ENCODE measurements at places on chromosomes 1 and 21. TPM values are rescaled to one million over a fixed set of nuclear protein-coding genes. Genes with fewer than 3 reads are reported as not detected.

DNA sequence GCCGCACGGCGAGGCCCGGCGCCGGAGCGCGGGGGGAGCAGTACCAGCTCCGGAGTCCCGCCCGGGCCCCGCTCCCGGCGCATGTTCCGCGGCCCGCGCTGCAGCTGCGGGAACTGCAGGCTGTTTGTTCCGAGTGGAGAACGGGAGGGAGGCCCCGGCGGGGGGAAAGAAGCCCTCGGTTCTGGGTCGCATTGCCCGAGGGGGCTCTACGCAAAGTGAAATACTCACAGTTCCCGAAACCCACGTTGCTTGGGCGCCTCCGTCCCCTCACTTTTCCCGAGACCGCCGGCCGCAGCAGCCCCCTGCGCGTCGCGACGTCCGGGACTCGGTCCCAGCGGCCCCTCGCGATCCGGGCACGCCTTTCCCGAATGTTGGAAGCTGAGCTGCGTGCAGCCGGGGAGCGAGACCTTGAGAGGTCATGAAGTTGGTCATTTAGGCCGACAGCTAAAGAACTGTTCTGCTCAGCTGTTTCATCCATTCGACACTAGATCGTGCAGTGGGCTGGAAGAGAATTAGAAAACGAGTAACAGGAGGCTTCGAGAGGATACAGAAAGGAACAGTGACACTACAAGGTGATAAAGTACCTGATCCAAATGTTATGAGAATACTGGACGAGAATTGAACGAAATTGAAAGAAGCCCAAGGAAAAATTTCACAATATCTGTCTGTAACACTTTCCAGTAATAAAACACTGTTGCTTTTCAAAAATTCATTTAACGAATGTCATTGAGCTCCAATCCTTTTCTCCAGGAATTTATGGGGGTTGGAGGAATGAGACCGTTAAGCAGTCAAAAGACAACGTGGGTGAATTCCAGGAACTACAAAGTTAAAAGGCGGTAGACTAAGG lies 657 bp upstream of the LIN9 start:
- peak overlapping the region; percentile 52 for H3K27ac ChIP-seq
- no peaks in the 10 kb centered on the region for H3K36me3 ChIP-seq
- H3K4me1 ChIP-seq = peaks cover 6% of the 10 kb centered on the region
- peak overlapping the region; percentile 65 for H3K4me3 ChIP-seq
- peaks cover 8% of the 10 kb centered on the region for H3K27me3 ChIP-seq

GRCh38 chr1:97379387-97380075 lies 541.3 kb downstream of the DPYD start:
- DNase-seq = no peak
- no peak overlapping the region for H3K4me3 ChIP-seq
- H3K36me3 ChIP-seq = peaks cover 28% of the 10 kb centered on the region

DNA sequence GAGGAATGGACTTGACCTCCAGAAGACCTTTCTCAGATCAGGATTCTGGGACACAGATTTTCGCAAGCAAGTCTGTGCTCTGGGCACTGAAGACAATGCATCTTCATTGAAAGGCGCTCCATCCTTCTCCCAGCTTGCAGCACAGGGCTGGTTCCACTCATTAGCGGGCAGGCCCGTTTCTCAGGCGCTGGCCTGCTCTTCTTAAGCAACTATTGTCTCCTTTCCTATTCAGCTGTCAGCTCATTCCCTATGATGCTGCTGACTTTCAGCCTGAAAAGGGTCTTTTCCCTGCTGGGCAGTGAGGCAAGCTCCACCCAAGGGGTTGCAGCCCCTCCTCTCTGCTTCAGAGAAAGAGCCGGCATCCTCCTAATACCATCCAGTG lies 91.9 kb upstream of the PLXNA2 start:
- no peaks in the 10 kb centered on the region for H3K36me3 ChIP-seq
- H3K27ac ChIP-seq = no peak overlapping the region
- DNase-seq = no peak
- no peak overlapping the region for H3K4me3 ChIP-seq
- peaks cover 18% of the 10 kb centered on the region for H3K27me3 ChIP-seq

DNA sequence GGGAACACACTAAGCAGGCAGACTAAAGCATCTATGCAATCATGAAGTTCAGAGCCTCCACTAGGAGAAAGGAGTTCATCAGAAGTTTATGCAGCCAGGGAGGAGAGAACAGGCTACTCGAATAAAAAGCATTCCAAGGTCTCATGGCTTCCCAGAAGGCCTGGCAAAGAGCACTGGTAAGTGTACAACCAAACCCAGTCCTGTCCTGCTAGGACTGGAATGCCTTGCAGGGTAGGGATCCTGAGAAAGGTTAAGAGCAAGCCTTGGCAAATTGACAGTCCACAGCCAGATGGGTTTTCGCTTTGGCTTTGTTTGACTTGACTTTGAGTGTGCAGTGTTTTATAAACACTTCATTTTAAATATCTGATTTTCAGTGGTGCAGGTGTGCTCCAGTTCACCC lies 133.6 kb upstream of the ATP1B1 start:
- no peak overlapping the region for H3K4me3 ChIP-seq
- H3K27ac ChIP-seq = no peak overlapping the region

DNA sequence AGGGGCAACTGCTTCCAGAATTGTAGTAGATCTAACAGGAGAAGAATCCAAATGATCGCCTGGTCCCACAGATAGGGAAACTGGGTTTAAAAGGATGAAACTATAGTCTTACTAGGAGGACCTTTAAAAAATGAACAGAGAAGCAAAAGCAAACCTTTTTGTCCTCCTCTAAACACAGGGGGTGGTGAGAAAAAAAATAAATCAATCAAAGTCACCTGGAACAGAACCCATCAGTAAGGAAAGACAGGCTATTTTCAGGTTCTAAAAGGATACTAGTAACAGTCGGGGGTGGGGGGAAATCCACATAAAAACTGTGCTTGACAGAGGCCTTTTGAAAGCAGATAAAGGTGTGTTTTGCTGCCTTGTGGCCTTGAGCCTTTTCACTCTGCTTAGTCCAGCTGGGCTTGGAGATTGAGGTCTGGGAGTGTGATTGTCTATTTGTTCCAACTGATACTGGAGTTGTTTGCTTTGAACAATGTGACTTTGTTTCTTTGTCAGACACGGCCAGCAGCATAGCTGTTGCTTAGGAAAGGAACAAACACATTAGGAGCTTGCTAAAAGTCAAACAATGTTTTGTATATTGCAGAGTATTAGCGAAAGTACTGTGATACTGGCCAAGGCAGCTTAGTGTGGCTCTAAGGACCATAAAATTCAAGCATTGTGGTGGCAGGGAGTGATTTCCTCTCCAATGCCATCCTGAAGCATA lies 141.1 kb upstream of the IRF2BP2 start:
- H3K36me3 ChIP-seq = no peaks in the 10 kb centered on the region
- no peak overlapping the region for H3K4me3 ChIP-seq
- H3K4me1 ChIP-seq = peaks cover 3% of the 10 kb centered on the region
- DNase-seq = no peak
- H3K27me3 ChIP-seq = no peaks in the 10 kb centered on the region
- H3K27ac ChIP-seq = no peak overlapping the region

DNA sequence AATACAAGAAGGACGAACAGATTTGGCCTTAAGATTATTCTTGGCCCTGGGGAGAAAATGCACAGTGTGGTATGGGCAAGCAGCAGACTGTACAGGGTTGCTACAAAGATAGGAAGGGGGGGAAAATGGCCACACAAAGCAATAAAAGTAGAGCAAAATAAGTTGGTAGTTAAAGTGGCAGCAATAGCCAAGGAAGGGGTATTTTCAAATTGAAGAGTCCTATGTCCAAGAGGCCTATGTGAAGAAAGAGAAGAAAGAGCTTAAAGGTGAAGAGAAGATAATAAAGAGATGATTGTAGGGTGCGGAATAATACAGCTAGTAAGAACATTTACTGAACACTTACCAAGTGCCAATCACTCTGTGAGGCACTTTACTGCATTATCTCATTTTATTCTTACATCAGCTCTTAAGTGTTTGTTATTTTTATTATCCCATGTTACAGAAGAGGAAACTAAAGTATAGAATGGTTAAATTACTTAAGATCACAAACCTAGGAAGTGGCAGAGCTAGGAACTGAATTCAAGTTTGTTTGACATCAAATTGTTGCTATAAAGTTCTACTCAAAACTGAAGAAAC lies 88.1 kb upstream of the TTC39A start:
- H3K36me3 ChIP-seq = peaks cover 27% of the 10 kb centered on the region
- peak overlapping the region; percentile 21 for H3K27ac ChIP-seq
- H3K27me3 ChIP-seq = no peaks in the 10 kb centered on the region
- no peak overlapping the region for H3K4me3 ChIP-seq

- no peaks in the 10 kb centered on the region for H3K27me3 ChIP-seq
- peaks cover 86% of the 10 kb centered on the region for H3K36me3 ChIP-seq
- DNase-seq = peak; percentile 74
- no peak overlapping the region for H3K27ac ChIP-seq
These were observed 9.2 kb downstream of the FCMR start for GRCh38 chr1:206912445-206913095.

GRCh38 chr1:216176970-216177369 lies 246.3 kb downstream of the USH2A start:
- no peak for DNase-seq
- no peak overlapping the region for H3K4me3 ChIP-seq
- H3K4me1 ChIP-seq = no peaks in the 10 kb centered on the region
- H3K27ac ChIP-seq = no peak overlapping the region
- H3K27me3 ChIP-seq = no peaks in the 10 kb centered on the region

Gene ACKR1
- not detected for polyA plus RNA-seq

Gene CCDC30
- polyA plus RNA-seq = 0.79 TPM

All from naive thymus-derived CD8-positive, alpha-beta T cell (primary cell).